ENCODE measurements at places on chromosomes 6 and 20.
A peak's percentile ranks its signal among the peaks of the same experiment; 100 is the strongest.

GRCh38 chr6:16979677-16980370 lies 122.0 kb upstream of the STMND1 start:
- no peak for DNase-seq

- DNase-seq, result no peak
Observed at GRCh38 chr6:135185483-135185882, 4.4 kb downstream of the MYB start.

- DNase-seq, result peak; percentile 70
Observed at GRCh38 chr6:34246563-34247391, 2.0 kb downstream of the SMIM29 start.

GRCh38 chr6:149898966-149899365 lies 1.1 kb upstream of the RAET1E start:
- DNase-seq, result no peak

DNA sequence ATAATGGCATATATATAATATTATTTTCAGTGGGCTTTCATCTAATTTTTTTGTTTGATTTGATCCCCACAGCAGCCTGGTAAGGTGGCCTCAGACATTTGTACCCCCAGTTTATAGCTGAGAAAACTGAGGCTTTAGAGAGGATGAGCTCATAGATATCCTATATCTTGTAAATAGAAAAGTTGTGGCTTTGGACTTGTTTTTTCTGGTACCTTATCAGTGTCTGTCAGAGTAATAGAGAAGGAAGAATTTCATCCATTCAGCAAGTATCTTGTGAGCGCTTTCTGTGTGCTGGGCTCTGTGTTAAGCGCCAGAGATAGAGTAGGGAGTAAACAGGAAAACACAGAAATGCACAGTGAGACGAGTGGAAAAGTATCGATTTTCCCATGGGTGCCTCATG lies 27.9 kb downstream of the TAF11 start:
- no peak for DNase-seq

DNA sequence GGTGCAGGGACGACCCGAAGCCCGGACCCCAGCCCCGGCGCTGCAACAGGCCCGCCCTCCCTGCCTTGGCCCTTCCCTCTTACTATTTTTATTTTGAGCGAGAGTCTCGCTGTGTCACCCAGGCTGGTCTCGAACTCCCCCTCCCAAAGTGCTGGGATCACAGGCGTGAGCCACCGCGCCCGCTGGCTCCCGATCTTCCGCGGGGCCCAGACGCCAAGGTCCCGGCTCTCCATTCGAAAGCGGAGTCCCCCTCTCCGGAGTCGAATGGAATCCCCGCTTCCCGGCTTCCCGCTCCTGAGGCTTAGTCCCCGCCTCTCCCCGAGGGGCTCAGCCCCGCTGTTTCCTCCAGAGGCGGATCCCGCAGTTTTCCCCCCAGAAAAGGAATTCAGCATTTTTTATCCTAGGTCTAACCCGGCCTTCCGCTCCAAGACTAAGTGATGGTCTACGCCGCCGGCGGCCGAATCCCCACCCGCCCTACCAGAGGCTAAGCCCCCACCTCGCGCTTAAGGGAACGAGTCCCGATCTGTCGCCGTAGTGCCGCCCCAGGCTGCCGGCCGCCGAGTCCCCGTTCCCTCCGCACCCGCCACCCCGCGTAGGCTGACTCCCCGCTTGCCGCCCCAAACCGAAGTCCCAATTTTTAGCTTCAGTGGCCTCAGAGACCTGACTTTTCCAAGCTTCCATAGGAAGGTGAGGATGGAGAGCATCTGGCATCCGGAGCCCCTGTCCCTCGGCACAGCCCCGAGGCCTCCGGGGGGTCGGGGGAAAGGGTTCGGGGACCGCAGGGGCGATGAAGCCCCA lies 11.5 kb upstream of the TMC2 start:
- peak; percentile 46 for DNase-seq

- no peak for DNase-seq
Observed at GRCh38 chr20:62918831-62919230, 7.5 kb downstream of the DIDO1 start.

GRCh38 chr20:35171753-35172433 lies at the start of gene PROCR:
TSS of gene PROCR (plus strand) at chr20:35172072. CDS start at chr20:35172155, 83 bp downstream.
- no peak for DNase-seq

- DNase-seq, result peak; percentile 33
Observed at GRCh38 chr6:11043378-11043960, 636 bp downstream of the ELOVL2 start.

GRCh38 chr20:49659056-49659455 lies 54.6 kb downstream of the B4GALT5 start:
- no peak for DNase-seq
